Stimulated activated CD4-positive, alpha-beta T cell treated with anti-CD3 and anti-CD28 coated beads, Interleukin-15, amount 100 ng/mL, for 1 hour (primary cell): ENCODE measurements at places on chromosomes 6 and 20.

DNA sequence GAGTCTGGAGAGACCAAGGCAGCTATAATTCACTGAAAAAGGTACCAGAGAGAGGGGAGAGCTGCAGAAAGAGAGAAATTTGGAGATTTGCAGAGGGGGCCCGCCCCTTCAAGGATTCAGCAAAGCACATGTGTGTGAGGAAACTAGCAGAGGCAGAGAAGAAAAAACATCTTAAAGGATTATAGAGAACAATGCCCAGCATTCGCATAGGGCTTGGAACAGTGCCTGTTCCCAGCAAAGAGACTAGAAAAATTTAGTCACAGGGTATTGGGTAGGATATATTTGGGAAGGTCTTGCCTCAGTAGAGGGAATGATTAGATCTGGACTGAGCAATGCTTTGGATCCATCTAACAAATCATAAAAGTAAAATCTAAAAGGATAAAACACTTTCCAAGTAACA is 44.0 kb downstream of the SRPK1 start:
- no peak for DNase-seq

GRCh38 chr6:44965708-44966107 is 362.4 kb upstream of the RUNX2 start:
- DNase-seq: no peak

DNA sequence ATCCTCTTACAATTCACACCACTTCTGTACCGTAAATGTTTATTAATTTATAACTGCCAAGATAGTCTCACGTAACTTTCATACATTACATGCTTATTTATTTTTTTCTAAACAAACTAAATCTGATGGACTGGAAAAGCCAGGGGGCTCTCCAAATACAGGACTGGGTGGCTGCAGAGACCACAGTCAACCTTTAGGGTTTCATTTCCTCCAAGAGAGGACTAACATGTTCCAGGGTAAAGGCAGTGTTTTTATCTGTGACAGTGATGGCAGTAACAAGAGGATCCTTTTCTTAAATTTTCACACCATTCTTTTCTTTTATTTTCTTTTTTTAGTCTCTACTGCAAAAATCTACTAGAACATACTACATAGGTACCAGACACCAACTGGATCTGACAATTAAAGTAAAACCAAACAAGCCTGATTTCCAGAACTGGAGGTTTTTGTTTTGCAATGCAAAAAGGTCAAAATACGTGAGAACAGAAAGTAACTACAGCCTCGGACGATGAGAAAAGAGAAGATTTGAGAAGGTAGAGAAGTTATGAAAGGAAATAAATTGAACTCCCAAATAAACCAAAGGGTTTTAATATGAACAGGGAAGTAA is 1.2 kb downstream of the LMBRD1 start:
- DNase-seq: no peak

GRCh38 chr6:170370416-170370815 is 63.9 kb downstream of the FAM120B start:
- DNase-seq: no peak

GRCh38 chr6:151087861-151088598 is 151.7 kb upstream of the AKAP12 start:
- DNase-seq: no peak

DNA sequence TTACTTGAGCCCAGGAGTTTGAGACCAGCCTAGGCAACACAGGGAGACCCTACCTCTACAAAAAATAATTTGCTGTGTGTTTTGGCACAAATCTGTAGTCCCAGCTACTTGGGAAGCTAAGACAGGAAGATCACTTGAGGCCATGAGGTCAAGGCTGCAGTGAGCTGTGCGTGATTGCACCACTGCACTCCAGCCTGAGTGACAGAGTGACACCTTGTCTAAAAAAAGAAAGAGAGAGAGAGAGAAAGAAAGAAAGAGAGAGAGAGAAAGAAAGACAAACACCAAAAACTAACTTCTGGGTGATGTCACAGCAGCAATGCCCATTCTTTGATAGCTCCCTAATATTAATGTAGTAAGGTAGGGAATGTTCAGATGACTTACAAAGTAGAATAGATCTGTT is 20.4 kb downstream of the USP49 start:
- DNase-seq: no peak

GRCh38 chr20:18541741-18542140 is 25.5 kb upstream of the SMIM26 start:
- DNase-seq: no peak

GRCh38 chr6:20148433-20148832 is 63.8 kb downstream of the MBOAT1 start:
- no peak for DNase-seq

DNA sequence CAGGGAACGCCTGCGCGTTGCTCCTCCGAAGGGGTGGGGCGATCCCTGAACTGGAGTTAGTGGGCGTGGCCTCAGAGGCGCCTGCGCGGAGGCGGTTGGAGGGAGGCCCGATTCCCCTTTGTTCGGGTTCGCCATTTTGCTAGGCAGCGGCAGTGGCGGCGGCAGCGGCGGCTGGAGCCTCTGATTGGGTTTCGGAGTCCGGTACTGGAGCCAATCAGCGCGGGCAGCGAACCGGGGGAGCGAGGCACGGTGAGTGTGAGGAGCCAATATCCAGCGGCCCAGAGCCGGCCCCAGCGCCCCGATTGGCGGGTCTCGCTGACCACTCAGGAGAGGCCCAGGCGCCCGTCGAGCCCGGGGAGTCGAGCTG is at the start of gene NFYA:
Gene NFYA (plus strand): TSS at position 139 of the 367 bp plus-strand sequence. CDS start 6,116 bp downstream, outside the sequence.
- DNase-seq: peak; percentile 99

GRCh38 chr6:38413102-38413800 is 226.5 kb downstream of the BTBD9 start:
- DNase-seq: no peak

- DNase-seq: no peak
Observed at GRCh38 chr6:85047818-85048217, 283.4 kb upstream of the TBX18 start.

GRCh38 chr6:143575440-143575839 is 63.9 kb upstream of the FUCA2 start:
- DNase-seq: no peak

- no peak for DNase-seq
Observed at GRCh38 chr6:110566346-110567125, 90.1 kb upstream of the SLC22A16 start.

DNA sequence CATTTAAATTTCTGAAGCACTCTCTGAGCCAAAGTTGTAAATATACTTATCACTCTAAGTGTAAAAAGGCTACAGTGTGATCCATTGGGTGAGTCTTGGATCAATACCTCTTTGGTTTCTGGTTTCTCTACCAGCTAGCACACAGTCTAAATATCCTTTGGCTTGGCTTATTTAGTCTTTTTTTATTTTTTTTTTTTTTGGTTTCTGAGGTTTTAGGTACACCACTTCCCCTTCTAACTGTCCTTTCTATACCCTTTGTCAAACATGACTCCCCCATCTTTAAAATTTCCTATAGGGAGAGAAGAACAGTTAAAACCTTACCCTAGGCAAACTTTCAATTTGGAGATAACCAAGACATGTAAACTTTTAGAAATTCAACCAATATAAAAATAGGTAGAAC is 379.0 kb downstream of the PHF3 start:
- DNase-seq: no peak

GRCh38 chr6:134866563-134866962 is 83.3 kb downstream of the ALDH8A1 start:
- no peak for DNase-seq

- no peak for DNase-seq
Observed at GRCh38 chr20:58237318-58238132, 9.1 kb upstream of the ANKRD60 start.

- DNase-seq: no peak
Observed at GRCh38 chr6:152941746-152942145, 41.1 kb downstream of the FBXO5 start.

DNA sequence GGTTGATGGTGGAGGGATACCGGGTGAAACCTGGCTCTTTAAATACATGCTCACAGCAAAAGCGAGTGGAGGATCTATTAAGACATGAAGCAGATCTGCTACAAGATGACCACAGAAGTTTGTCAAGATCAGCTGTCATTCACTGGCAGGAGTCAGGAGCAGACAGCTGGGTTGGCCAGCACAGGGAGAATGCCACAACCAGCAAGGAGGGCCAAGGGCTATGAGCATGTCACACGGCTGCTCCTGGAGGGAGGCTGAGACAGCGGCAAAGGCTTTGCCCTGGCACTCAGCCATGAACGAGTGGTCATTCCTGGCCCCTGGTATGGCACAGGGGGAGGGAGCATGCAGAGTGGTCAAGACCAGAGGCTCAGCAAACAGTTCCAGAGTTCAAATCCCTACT is 77.6 kb downstream of the POPDC3 start:
- no peak for DNase-seq

GRCh38 chr6:169880516-169880915 is 129.1 kb downstream of the ERMARD start:
- no peak for DNase-seq

- DNase-seq: no peak
Observed at GRCh38 chr6:71902261-71902660, 15.9 kb downstream of the RIMS1 start.

- no peak for DNase-seq
Observed at GRCh38 chr6:119874381-119874780, 524.8 kb upstream of the MAN1A1 start.

DNA sequence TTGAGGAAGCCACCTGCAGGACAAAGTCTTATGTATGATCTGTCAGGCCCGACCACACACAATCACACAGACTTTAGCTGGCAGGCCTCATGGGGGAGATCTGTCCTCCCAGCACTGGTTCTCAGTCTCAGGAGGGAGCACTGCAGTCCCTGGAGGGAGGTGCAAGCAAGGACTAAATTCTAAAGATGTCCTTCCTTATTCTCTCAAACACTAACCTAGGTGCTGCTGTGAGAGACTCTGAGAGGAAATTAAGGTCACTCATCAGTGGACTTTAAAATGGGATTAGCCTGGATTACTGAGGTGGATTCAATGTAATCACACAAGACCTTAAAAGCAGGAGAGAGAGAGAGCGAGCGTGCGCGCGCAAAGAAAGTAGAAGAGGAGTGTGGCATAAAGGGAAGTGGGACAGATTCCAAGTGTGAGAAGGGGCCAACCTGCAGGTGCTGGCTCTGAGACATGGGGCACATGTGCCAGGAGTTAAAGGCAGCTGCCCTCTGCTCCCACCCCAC is 14.3 kb downstream of the GLO1 start:
- DNase-seq: no peak

DNA sequence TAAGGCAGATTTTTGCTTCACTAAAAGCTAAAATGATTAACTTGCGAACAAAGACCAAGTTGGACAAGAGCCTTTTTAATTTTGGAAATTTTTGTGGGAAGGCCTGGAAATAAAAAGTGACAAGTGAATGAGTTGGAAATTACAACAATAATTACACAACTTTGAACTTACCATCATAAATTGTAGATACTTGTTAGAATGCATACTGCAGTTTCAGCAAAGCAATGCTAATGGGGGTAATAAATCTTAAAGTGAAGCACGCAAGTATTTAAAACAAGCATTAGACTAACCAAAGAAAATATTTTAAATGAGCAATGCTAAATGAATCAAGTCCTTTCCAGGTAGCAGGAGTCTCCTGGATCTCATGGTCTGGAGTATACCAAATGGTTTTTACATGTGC is 83.2 kb upstream of the EYA4 start:
- no peak for DNase-seq

DNA sequence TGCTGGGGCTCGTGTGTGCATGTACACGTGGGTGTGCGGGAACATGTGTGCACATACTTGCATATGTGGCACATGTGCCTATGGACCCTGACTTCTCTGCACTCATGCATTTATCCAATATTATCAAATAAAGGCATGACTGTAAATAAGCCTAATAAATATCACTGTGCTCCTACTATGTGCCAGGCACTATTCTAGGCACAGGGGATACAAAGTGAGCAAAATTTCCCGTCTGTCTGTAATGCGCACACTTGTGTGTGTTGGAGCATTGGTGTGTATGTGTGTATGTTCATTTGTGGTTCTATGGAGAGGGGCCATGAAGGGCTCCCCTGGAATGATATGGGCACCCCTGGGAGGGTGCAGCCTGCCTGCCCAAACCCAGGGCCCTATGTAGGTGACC is 41.9 kb downstream of the ITPR3 start:
- no peak for DNase-seq

DNA sequence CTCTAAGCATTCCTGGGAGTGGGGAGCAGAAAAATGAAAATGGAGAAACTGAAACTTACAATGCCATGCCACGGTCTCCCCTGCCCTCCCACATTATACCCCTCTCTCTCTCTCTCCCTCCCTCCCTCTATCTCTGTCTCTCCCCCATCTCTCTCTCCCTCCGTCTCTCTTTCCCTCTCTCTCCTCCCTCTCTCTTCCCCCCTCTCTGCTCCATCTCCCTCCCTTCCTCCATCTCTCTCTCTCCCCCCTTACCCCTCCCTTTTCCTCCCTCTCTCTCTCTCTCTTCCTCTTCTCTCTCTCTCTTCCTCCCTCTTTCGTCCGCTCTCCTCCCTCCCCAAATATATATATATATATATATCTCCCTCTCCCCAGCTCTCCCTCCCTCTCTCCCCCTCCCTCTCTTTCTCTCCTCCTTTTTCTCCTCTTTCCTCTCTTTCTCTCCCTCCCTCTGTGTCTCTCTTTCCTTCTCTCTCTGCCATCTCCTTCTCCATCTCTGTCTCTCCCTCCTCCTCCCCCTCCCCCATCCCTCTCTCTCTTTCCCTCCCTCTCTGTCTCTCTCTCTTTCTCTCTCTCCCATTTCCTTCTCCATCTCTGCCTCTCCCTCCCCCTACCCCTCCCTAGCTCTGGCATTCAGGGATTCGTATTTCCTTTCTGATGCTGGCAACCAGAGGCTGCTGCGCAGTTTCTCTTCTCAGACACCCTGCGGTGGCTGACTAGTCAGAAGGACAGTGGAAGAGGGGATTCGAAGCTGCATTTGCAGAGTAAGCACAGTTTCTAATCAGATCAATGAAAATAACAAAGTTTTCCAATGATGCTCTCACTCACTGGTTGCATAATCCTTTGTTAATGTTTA is 13.9 kb upstream of the VAPB start:
- DNase-seq: no peak

GRCh38 chr6:24415753-24416152 is 13.0 kb downstream of the MRS2 start:
- DNase-seq: no peak

DNA sequence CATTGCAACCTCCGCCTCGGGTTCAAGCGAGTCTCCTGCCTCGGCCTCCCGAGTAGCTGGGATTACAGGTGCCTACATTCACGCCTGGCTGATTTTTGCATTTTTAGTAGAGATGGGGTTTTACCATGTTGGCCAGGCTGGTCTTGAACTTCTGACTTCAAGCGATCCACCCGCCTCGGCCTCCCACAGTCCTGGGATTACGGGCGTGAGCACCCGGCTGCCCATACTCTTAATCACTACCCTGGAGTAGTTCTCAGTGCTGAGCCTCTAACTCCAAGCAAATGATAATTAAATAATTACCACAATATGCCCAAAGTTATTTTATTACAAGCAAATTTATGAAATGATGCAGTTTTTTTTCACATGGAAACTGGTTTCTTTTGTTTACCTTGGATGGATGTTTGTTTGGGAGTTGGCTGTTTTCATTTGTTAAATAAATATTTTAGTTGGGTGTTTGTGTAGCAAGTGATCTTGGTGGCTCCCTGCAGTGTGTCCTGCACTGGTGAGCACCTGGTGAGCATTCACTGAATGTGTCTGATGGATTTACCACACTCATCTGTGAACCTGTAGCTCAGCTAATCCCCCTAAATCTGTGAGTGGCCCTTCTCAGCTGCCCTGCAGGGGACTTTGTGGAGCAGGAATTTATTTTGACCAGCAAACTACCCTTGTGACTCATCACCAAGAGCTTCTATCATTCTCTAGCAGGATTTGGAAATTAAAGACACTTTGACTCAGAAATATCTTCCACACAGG is 36.9 kb downstream of the UTRN start:
- no peak for DNase-seq

- DNase-seq: no peak
Observed at GRCh38 chr6:24865161-24865560, 66.4 kb upstream of the ARMH2 start.

GRCh38 chr20:34798871-34799270 is 26.6 kb downstream of the NCOA6 start:
- DNase-seq: no peak
